ENCODE measurements at places on chromosomes 7 and 10.

- DNase-seq, result no peak
These were observed 36.3 kb downstream of the HACD1 start for GRCh38 chr10:17580885-17581284.

DNA sequence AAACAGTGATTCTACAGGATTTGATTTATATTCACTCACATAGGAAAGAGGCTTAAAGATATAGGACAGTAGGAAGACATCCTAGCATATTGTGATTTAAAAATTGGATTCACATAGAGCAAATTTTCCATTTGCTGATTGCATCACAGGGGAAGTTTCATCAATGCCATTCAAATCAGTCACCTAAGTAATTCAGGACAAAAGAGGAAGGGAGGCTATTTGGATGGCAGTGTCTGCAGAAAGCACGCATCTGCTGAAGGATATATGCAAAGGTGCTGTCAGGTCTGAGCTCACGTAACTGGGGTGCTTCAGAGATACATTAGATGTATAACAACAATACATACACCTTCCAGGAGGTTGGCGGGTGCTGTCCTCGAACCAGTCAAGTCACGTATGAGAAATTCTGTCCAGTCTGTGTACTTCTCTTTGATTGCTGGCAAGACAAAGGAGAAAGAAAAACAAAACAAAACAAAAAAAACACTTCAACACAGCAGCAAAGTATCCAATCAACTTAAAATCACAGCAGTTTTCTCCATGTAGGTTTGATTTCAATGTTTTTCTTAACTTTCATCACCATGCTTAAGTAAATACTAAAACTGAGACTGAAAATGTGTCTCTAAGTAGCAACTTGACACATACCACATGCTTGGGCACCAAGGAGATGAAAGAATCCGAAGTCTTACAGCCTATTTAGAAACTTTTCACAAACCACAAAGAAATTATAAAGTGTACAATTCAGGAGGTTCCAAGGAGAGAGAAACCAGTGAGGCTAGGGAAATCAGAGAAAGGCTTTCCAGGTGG lies 125.1 kb downstream of the SFMBT2 start:
- no peak for DNase-seq

GRCh38 chr7:92161271-92161670 lies 17.7 kb downstream of the LRRD1 start:
- no peak for DNase-seq

DNA sequence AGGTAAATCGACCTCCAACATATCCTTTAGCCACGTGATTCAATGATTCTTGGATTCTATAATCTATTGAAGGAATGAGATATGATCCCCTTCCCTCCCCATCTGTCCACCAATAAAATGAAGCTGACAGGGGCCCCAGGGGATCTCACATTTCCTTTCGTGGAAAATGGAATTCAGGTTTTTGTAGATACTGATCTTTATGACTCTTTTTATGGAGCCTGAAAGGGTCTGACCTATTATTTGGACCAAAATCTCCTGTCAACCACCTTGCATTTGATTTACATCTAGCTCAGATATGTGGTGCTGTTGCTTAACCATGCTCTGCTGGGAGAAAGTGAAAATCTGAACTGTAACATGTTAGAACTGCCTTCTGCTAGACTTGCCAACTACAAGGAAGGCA lies 234.0 kb upstream of the CXCL12 start:
- DNase-seq, result no peak

GRCh38 chr7:144720710-144721109 lies 115.1 kb downstream of the TPK1 start:
- no peak for DNase-seq

DNA sequence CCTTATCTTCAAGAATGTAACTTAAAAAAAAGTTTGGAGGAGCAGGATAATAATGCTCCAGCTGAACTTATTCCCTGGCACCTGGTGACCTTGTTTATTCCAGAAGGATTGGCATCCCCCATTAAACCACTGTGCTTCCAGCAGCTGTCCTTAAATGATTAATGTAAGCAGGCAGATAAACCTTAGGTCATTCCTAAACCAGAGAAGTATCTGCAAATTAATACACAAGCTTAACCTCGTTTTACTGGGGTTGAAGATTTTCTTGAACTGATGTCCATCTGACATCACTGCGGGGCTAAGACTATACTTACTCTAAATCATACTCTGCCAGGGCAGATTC lies 116.1 kb upstream of the PALS2 start:
- no peak for DNase-seq

Data from stimulated activated CD4-positive, alpha-beta T cell treated with anti-CD3 and anti-CD28 coated beads, Interleukin-12 subunit alpha, Interleukin-12 subunit beta, amount 100 ng/mL, for 48 hours (primary cell).